ENCODE measurements at places on chromosomes 7 and 10. TPM values are rescaled to one million over a fixed set of nuclear protein-coding genes. Genes with fewer than 3 reads are reported as not detected.

GRCh38 chr7:50367570-50367969 lies 63.1 kb downstream of the IKZF1 start:
- DNase-seq = no peak

DNA sequence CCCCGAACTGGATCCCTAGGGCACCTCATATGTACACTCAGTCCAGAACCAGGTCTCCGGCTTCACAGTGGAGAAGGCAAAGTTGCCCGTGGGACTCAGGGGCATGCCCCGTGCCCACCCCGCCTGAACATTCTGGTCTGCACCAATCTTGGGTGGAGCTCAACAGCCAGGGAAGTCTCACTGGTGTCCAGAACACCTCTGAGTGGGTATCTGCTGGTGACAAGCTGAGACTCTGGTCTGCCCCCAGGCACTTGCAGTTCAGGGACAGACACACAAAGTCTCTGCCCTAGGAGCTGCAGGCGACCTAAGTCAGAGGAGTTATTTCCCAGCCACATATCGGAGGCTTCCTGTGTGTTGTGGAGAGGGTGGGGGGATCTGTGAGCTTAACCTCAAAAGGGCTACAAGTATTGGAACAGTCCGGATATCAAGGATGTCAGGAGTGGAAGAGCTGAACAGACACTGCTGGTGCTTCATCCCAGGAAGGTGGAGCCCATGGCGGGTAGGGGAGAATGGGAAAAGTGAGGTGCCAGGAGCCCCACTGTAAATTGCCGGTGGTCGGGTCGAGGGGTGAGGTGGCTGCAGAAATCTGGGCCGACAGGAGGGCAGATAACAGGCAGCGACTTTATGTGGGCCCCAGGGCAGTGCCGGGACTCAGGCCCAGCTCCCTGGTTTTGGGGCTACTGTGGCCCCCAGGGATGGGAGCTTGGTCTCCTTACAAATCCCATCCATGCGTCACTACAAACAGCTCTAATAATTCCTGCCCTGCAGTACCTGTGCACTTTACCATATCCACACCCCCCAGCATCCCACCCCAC lies 8.6 kb upstream of the TLX1 start:
- DNase-seq = no peak

DNA sequence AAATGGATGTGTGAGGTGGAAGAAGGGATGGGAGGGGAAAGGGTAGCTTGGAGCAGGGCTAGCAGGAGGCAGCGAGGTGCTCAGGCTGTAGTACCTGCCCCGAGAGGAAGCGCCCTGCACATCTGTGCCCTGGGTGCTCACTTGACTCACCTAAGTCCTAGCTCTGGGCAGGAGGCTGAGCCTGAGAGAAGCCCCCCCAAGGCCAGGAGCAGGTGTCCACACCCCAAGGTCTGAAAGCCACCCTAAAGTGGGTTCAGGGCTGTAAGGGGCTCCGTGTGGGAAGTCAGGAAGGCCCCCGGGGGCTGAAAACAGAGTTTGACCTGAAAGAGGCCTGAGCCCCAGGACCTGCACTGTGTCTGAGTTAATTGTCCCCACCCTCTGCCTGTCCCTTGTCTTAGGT lies 95.8 kb upstream of the PODXL start:
- DNase-seq = no peak

GRCh38 chr7:97269741-97270140 lies 152.2 kb downstream of the SDHAF3 start:
- no peak for DNase-seq

Gene EPHB6
- total RNA-seq = 1.2 TPM

DNA sequence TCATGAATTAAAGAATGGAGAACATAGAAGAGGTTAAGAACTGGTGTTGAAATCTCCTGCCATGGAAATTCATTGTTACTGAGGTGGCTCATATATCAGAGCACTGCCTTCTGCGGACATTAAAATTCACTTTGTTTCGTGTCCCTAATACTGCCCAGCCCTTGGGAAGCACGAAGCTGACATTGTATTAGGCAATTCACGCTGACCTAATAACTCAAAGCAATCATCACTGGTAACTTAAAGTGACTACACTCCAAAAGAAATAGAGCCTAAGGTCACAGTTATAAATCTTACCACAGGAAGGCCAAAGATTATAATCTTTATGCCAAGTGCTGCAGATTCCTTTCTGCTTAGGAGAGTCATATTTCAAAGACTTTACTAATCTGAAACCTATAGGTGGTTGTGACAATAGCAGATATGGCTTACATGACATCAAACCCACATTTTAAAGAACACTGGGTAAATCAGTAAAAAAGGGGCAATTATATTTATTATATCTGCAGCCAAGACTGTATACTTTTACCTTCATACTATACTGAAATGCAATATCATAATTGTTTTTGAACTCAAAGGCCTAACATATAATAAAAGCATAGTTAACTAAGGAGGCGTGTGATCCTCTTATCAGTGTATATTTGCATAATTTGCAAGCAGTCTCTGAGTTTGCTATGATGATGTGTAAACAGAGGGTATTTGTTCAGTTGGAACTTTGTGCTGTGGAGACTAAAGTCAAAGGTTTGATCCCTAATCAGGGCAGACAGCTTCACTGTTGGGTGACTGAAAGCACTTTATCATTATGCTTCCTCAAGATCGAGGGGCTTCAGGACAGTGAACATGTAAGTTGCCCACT lies 51.9 kb upstream of the CAPZA2 start:
- no peak for DNase-seq

DNA sequence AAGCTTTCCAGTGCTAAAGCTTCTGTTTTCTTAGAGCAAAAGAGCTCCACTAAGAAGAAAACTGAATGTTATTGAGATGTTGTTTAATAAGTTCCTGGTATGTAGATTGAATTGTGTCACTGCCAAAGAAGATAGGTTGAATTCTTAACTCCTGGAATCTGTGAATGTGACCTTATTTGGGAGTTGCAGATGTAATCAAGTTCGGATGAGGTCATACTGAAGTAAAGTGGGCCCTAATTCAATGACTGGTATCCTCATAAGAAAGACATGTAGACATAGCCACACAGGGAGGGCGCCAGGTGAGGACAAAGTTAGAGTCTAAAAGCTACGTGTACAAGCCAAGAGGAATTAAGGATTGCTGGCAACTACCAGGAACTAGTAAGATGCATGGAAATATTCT lies 732.1 kb upstream of the C7orf33 start:
- no peak for DNase-seq

DNA sequence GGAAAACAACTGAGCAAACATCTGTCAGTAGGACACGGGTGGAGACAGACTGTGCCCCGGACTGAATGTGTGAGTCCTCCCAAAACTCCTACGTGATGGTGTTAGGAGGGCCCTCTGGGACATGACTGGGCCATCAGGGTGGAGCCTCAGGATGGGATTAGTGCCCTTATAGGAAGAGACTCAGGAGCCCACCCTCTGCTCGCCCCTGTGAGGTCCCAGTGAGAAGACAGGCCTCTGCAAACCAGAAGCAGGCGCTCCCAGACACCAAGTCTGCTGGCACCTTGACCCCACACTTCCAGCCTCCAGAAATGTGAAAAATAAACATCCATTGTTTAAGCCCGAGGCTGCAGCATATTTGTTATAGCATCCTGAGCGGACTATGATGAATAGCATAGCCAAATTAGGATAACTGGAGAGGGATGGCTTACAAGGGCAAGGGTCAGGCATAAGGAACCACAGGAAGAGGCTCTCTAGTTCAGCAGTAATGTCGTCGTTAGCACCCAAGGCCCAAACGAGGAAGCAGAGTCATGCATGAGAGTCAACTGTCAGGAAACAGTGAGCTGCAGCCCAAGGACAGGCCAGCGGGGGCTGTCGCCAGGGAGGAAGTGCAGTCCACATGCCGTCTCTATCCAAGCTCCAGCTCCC lies 50.6 kb downstream of the PTPRN2 start:
- no peak for DNase-seq
